ENCODE measurements at places on chromosomes 1 and 21.

GRCh38 chr1:3352952-3353331 is 101.5 kb upstream of the ARHGEF16 start:
- no peak for DNase-seq

- no peak for DNase-seq
Measured at GRCh38 chr1:155339515-155340097, 18.9 kb downstream of the RUSC1 start.

GRCh38 chr1:110675060-110675791 is 486 bp upstream of the KCNA3 start:
- DNase-seq: no peak

DNA sequence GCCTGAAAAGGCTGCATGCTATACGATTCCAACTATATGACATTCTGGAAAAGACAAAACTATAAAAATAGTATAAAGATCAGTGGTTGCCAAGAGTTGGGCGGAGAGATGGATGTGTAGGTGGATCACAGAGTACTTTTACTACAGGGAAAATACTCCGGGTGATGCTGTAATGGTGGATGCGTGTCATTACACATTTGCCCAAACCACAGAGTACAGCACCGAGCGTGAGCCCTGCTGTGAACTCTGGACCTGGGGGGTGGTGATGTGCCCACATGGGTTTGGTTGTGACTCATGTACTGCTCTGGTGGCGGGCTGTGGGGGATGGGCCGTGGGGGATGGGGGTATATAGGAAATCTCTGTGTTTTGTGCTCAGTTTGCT is 162.7 kb upstream of the COL6A1 start:
- peak; percentile 88 for DNase-seq

DNA sequence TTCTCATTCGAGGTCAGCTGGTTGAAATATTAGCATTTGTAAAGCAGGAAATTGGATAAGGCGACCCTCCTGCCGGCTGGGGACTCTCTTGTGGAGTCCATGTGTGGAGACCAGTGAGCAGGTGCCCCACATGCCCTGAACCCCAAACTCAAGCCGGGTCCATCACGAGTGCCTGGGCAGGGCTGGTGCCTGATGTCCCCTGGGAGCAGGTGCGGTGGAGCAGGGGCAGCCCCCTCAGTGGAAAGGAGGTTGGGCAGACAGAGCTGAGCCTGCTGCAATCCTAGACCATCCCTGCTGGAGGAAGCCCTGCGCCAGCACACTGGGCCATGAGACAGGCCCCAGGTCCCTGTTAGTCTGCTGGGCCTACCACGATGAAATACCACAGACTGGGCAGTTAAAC is 395.6 kb downstream of the NPHP4 start:
- no peak for DNase-seq

- DNase-seq: no peak
Measured at GRCh38 chr1:75085931-75086330, 48.3 kb upstream of the LHX8 start.

DNA sequence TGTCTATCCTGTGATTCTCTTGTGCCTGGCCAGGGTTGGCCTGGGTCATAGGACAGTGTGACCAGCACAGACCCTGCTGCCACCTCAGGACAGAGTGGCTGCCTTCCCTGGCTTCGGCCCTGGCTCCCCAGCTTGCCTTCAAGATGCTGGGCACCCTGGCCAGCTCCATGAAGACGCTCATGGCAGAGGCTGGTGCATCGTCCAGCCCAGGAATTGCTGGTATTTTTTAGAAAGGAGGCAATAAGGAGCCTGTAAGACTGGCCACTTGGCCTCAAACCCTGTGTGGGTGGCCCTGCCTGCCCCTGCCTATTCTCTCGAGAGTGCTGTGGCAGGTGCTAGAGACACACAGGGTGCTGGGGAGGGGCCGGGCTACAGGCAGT is 70.4 kb upstream of the ACTRT2 start:
- DNase-seq: no peak

DNA sequence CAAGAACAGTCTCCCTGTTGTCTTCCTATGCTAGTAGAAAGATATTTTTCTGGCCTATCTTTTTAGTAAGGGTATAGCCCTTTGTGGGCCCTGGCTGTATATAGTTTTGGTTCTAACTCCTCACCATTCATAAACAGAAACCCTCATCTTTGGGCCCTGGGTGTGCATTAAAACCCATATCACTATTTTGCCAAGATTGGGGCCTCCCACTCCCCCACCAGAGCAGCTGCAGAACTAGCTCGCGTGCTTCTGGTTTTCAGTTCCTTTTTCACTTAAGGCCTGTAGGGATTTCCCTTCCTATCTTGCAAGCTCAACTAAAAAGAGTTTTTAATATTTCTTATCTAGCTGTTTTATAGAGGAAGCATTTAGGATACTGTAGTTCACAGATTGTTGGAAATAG is 106.4 kb downstream of the RGL1 start:
- DNase-seq: peak; percentile 22

- peak; percentile 70 for DNase-seq
Measured at GRCh38 chr1:32334864-32335534, 1.0 kb downstream of the MARCKSL1 start.

DNA sequence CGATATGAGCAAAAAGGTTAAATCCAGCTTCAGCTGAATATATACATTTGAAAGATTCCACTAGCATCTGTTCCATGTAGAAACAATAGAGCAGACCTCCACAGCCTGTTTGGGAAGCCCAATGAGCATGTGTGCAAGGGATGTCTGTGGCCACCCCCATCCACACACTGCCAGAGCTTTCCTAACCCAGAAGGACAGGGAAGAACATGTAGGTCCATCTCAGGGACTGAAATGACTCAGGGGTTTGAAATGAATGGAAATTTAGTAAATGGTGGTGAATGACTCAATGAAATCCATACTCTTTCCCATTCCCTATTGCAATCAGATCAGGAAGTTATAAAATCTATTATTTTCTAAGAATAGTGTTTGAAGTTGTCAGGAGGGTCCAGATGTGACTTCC is 397.2 kb downstream of the DUSP10 start:
- no peak for DNase-seq

DNA sequence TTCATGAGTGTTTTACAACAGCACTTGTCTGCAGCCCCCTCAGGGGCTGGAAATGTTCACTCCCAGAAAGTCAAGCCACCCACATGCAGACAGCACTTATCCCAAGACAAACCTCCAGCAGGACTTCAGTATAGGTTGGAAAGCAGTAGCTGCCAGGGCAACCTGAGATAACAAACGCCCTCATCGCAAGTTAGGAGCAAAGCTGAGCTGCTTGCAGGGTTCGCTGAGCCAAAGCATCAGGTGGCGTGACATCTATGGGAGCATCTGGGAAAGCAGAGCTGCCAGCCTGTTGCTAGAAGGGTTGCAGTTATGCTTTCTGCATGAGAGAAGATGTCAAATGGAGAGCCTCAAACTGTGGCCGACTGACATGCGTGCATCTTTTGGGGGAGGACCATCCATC is 4.2 kb upstream of the STXBP3 start:
- no peak for DNase-seq

GRCh38 chr1:156247460-156248322 is at the start of gene PAQR6:
TSS of gene PAQR6 (minus strand) at chr1:156248056. CDS start at chr1:156246731, 1,325 bp downstream.
- DNase-seq: no peak

DNA sequence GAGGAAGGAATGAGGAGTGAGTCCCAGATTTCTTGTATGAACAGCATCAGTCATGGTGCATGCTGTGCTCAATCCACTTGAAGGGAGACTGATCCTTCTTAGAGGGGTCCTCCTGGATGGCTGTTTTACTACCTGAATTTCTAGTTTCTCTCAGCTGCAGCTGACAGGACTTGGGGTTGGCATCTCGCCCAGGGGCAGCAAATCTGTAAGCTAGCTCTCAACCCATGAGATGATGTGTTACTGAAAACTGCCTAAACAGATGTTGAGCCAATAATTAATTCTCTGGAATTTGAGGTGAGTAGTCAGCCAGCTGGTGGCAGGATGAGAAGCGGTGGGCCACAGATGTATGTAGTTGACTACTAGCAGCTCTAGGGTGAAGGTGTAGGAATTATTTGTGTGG is 19.6 kb downstream of the BACH1 start:
- no peak for DNase-seq

- DNase-seq: peak; percentile 45
Measured at GRCh38 chr1:206737729-206738201, 32.8 kb upstream of the IL19 start.

DNA sequence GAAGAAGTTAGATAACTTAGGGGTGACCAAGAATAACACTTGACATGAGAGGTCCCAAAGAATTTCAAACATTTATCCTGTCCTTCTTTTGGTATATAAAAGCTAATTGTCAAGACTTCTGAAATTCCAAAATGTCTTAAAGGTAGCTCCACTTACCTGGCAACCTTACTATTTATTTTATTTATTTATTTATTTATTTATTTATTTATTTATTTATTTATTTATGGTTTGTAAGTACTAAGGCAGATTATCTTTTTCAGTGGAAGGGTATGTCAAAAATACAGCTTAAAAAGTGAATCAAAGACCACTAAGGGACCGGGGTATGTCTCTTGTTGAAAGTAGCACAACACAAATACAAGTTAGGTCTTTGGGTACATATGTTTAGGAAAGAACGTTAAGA is 620.8 kb upstream of the B3GALT2 start:
- no peak for DNase-seq

DNA sequence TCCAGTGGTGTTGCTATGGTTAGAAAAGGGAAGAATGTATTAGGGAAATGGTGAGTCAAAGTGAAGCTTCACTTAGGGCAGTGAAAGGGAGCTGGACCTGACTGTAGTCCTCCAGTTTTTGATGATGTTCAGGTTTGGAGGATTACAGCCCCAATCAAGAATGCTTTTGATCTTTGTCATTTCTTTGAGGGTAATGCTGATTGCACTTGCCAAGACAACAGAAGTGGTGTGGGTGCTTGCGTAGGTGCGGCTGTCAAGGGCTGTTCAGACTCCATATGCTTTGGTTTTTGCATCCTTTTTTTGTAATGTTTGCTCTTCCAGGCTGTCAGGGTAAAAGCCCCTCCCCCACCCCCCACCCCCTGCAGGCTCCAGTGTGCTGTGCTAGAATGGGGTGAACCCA is 38.9 kb downstream of the HHAT start:
- DNase-seq: no peak

DNA sequence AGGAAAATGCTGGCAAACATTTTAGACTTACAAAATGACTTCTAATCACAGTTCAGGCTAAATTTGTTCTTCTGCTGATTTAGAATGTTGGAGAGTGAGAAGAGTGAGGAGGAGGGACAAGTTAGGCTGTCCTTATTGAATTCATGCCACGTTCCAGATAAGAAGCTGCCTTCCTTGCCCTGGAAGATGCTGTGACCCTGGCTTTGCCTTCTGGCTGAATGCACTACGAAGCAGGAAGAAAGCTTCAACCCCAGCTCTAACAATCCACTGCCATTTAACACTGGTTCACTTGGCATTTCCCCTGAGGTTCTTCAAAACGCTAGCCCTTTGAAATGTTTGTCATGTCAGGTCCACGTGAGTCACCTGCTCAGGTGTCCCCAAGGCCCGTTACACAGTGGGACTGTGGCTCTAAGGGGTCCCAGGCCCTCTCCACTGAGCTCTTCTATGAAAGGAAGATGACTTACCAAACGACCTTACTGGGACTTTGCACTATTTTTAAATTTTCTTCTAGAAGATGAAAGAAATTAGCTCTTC is 30.0 kb upstream of the LRRC8C start:
- peak; percentile 40 for DNase-seq

- DNase-seq: no peak
Measured at GRCh38 chr1:40240390-40240789, 7.3 kb upstream of the TMCO2 start.

- no peak for DNase-seq
Measured at GRCh38 chr1:159587461-159587951, at the start of gene APCS. TSS of gene APCS (plus strand) at chr1:159587826. CDS start at chr1:159587922, 96 bp downstream.

GRCh38 chr1:30189818-30190500 is 533.4 kb downstream of the MATN1 start:
- DNase-seq: no peak

GRCh38 chr21:46264690-46265144 is 20.7 kb downstream of the MCM3AP start:
- peak; percentile 16 for DNase-seq

- no peak for DNase-seq
Measured at GRCh38 chr1:36782785-36783184, 251.5 kb downstream of the GRIK3 start.

DNA sequence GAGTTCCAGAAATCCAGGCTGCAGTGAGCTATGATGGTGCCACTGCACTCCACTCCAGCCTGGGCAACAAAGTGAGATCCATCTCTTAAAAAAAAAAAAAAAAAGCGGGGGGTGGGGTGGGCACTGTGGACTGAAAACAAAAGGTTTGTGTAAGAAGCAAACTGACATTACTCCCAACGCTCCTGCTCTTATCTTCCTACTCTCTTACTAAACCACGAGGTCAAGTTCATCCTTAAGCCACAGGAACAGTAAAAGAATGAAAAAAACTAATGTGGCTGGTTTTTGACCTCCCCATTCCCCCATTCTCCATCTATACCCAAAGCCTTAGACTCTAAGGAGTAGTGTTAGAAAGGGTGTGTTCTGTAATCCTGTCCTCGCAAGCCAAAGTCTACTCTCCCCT is 30.8 kb downstream of the TFAP2E start:
- DNase-seq: no peak

- DNase-seq: no peak
Measured at GRCh38 chr1:54365398-54365797, 40.8 kb downstream of the SSBP3 start.

DNA sequence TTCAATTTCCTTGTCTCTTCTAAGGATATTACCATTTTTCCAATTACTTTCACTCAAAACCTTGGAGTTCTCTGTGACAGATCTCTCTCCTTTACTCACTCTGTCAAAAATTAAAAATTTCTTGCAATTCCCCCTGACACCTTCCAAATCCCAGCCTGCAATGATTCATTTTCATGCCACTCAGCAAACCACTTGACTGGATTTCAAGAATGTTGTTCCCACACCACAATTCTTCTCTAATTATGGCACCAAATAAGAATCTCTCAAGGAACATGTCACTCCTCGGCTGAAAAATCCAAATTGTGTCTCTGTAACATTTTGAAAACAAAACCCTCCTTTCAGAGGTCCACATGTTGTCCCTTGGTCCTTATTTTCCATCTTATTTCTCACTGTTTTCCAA is 438.9 kb upstream of the ZP4 start:
- DNase-seq: no peak

DNA sequence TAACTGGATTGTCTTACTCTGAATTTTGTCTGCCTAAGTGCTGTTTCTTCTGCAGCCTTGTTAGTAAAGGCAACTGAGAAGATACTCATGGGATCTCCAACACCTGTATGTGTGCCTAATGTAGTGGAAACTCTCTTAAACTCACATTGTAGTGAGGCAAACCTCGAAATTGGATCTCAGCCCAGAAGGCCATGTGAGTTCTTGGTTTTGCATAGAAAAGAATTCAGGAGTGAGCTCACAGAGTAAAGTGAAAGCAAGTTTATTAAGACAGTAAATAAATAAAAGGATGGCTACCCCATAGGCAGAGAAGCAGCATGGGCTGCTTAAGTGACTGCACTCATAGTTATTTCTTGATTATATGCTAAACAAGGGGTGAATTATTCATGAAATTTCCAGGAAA is 1344.7 kb downstream of the NCAM2 start:
- DNase-seq: no peak
